Natural killer cell treated with Interleukin-12 subunit alpha and Interleukin-12 subunit beta and Interleukin-15 and Interleukin-18, amount 100 ng/mL, for 72 hours (primary cell): ENCODE measurements at places on chromosomes 13 and 19.

- no peak for DNase-seq
Measured at GRCh38 chr13:67971291-67971690, 741.2 kb upstream of the PCDH9 start.

DNA sequence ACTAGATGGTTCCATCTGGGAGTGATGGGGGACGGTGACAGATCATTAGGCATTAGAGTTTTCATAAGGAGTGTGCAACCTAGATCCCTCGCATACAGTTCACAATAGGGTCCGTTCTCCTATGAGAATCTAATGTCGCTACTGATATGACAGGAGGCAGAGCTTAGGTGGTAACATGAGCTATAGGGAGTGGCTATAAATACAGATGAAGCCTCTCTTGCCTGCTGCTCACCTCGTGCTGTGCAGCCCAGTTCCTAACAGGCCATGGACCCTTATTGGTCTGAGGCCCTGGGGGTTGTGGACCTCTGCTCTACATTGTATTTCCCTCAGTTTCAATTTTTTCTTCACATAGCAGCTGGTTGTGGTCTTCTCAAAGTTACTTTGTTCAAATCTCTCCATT is 56.5 kb downstream of the CDK8 start:
- no peak for DNase-seq

- DNase-seq = no peak
Measured at GRCh38 chr19:48552406-48553322, 692 bp downstream of the SULT2B1 start.

GRCh38 chr13:43961909-43962308 is 82.2 kb downstream of the LACC1 start:
- DNase-seq = no peak
